ENCODE measurements at places on chromosomes 6 and 20.

GRCh38 chr6:134472661-134473060 lies 154.7 kb upstream of the SGK1 start:
- no peak for DNase-seq

DNA sequence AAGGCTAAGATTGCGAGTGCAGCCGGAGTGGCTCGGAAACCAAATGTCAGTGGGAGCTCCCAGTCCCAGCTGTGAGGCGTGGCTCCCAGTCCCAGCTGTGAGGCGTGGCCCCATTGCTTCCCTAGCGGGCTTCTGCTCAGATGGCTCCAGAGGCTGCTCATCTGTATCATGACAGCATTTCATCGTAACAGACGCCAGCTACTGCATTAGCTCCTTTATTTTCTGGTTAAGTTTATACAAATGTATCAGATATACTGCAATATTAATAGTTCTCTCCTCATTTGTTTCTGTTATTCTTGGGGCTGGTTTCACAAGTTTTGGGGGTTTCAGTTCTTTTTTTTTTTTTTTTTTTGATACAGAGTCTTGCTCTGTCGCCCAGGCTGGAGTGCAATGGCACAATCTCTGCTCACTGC lies 34.7 kb upstream of the TBXT start:
- DNase-seq, result no peak

GRCh38 chr6:148516617-148517016 lies 174.0 kb downstream of the SASH1 start:
- DNase-seq, result no peak

- no peak for DNase-seq
Measured at GRCh38 chr6:121354764-121355163, 20.5 kb upstream of the TBC1D32 start.

DNA sequence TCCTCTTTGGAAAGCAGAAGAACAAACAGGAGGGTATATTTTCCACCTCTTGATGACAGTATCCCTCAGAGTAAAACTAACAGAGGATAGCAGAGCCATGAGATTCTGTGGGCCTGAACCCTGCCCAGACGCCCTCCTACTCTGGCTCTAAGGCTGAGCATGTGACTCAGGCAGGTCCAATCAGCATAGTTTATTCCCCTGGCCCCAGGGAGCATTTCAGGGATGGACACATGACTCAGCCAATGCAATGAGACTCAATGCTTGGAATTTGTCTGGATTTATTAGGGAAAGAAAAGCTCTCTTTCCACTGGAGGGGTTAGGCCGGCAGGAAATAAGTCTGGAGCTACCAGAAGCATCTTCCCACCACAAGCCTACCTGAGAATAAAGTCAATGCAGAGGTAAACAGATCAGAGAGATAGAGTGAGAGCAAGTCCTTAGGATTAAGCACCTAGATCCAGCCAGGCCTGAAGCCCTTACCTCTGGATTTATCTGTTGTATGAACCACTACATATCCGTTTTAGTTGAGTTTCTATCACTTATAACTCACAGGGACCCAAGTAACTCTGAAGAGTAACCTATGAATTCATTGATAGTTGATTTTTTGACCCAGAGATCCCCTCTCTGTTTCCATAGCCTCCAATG lies 68.2 kb upstream of the EYA2 start:
- DNase-seq, result no peak

GRCh38 chr6:90459225-90459758 lies 127.6 kb downstream of the MAP3K7 start:
- DNase-seq, result no peak

- peak; percentile 82 for DNase-seq
Measured at GRCh38 chr6:27157459-27158315, 89.8 kb upstream of the PRSS16 start.

DNA sequence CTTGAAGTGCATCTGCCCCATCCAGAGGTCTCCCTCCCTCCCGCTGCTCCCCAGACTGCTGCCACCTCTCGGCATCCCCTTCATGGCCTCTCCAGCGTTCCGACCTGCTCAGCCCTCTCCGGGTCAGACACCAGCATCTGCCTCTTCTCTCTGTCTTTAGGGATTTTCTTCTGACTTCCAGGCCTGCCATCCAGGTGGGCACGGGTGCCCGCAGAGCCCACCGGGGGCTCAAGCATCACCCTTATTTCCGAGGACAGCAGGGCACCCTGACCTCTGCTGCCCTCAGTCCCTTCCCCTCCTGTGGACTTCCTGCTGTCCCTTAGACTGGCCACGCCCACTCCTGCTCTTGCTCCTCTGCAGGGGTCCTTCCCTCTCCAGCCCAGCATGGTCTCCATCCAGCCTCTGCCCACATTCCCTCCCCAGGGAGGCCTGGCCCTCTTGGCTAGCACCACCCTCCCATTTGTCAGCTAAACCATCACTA lies 3.3 kb downstream of the NPEPL1 start:
- DNase-seq, result no peak

- DNase-seq, result no peak
Measured at GRCh38 chr6:133503336-133503729, 262.2 kb downstream of the EYA4 start.

GRCh38 chr20:12305188-12305950 lies 387.7 kb downstream of the BTBD3 start:
- DNase-seq, result no peak

- DNase-seq, result no peak
Measured at GRCh38 chr6:14379568-14379967, 262.0 kb downstream of the CD83 start.

All from hematopoietic multipotent progenitor cell (in vitro differentiated cells).